ENCODE measurements at places on chromosomes 1 and 21. TPM values are rescaled to one million over a fixed set of nuclear protein-coding genes. Genes with fewer than 3 reads are reported as not detected.

FCRLB gene
- 0.43 TPM for total RNA-seq

KDF1 gene
- total RNA-seq, result 1.1 TPM

TSPEAR gene
- not detected for total RNA-seq

FYB2 gene
- total RNA-seq, result not detected

C1orf87 gene
- not detected for total RNA-seq

CACHD1 gene
- 3.7 TPM for total RNA-seq

SPTA1 gene
- not detected for total RNA-seq

DENND2C gene
- 2.2 TPM for total RNA-seq

GPR25 gene
- total RNA-seq, result not detected

SLC45A3 gene
- total RNA-seq, result 1.0 TPM

KRTAP7-1 gene
- total RNA-seq, result not detected

SH2D1B gene
- 0.32 TPM for total RNA-seq

SLC16A4 gene
- total RNA-seq, result 0.58 TPM

PKP1 gene
- total RNA-seq, result not detected

GFI1 gene
- total RNA-seq, result 117 TPM

RGS16 gene
- 73.3 TPM for total RNA-seq

Measured in activated T-cell treated with anti-CD3 and anti-CD28 coated beads, Interleukin-2, amount 50 U/mL, for 72 hours (primary cell).